Subcutaneous adipose tissue (tissue), 4 donors: ENCODE measurements at places on chromosomes 3 and 15. TPM values are rescaled to one million over a fixed set of nuclear protein-coding genes. Genes with fewer than 3 reads are reported as not detected.

RLBP1 gene
- total RNA-seq, result not detected

DAZL gene
- not detected for total RNA-seq

ALPK3 gene
- total RNA-seq, result 3.3 TPM

CCDC191 gene
- 5.1 TPM for total RNA-seq

GOLGA8B gene
- total RNA-seq, result 85.0 TPM

DUOX2 gene
- not detected for total RNA-seq

SLC28A2 gene
- total RNA-seq, result not detected

RASGRP1 gene
- total RNA-seq, result 2.5 TPM

SEMA3G gene
- 180 TPM for total RNA-seq

TERB2 gene
- total RNA-seq, result not detected

LRRK1 gene
- total RNA-seq, result 9.6 TPM

IQCH gene
- 0.88 TPM for total RNA-seq

GP9 gene
- not detected for total RNA-seq

GOLGA6L4 gene
- total RNA-seq, result 7.3 TPM

CNTN4 gene
- 10.5 TPM for total RNA-seq

PLA2G4E gene
- not detected for total RNA-seq

EXOSC7 gene
- 70.8 TPM for total RNA-seq

SPTSSB gene
- not detected for total RNA-seq

COL6A5 gene
- not detected for total RNA-seq

PLSCR5 gene
- not detected for total RNA-seq

ROPN1B gene
- not detected for total RNA-seq

ARHGAP11A gene
- total RNA-seq, result 4.0 TPM

PAK6 gene
- total RNA-seq, result 1.1 TPM

CD200R1 gene
- 3.0 TPM for total RNA-seq

CASR gene
- not detected for total RNA-seq

CD96 gene
- 1.5 TPM for total RNA-seq

CHRM5 gene
- total RNA-seq, result not detected

TGM5 gene
- total RNA-seq, result 1.0 TPM

PLIN1 gene
- total RNA-seq, result 1,517 TPM

DUOXA2 gene
- total RNA-seq, result not detected

ILDR1 gene
- not detected for total RNA-seq

SLC51B gene
- not detected for total RNA-seq

CPNE9 gene
- total RNA-seq, result not detected

RFT1 gene
- total RNA-seq, result 12.7 TPM

ACKR4 gene
- 18.3 TPM for total RNA-seq

TNK2 gene
- 20.5 TPM for total RNA-seq

RRP9 gene
- total RNA-seq, result 8.1 TPM

PHLDB2 gene
- total RNA-seq, result 92.9 TPM

PODXL2 gene
- 3.9 TPM for total RNA-seq

SCAANT1 gene
- total RNA-seq, result not detected

TOP2B gene
- 126 TPM for total RNA-seq

SLC25A36 gene
- total RNA-seq, result 95.3 TPM

FAM3D gene
- not detected for total RNA-seq
